ENCODE measurements at places on chromosomes 13 and 19. TPM values are rescaled to one million over a fixed set of nuclear protein-coding genes. Genes with fewer than 3 reads are reported as not detected.

ASF1B gene
- 24.0 TPM for total RNA-seq

ZNF470 gene
- 4.9 TPM for total RNA-seq

ZNF471 gene
- total RNA-seq: 2.3 TPM

CGB3 gene
- total RNA-seq: not detected

USHBP1 gene
- not detected for total RNA-seq

IL11 gene
- total RNA-seq: 6.9 TPM

FLT1 gene
- 6.2 TPM for total RNA-seq

CNN1 gene
- 37.0 TPM for total RNA-seq

KLF16 gene
- total RNA-seq: 4.5 TPM

ELANE gene
- not detected for total RNA-seq

FCER2 gene
- not detected for total RNA-seq

ZNF382 gene
- total RNA-seq: 6.8 TPM

KCNN4 gene
- 1.3 TPM for total RNA-seq

CYP4F2 gene
- total RNA-seq: not detected

CGB2 gene
- total RNA-seq: not detected

S1PR5 gene
- total RNA-seq: 0.12 TPM

C19orf73 gene
- total RNA-seq: 1.2 TPM

CRX gene
- not detected for total RNA-seq

OVOL3 gene
- not detected for total RNA-seq

FARP1 gene
- total RNA-seq: 34.0 TPM

CEACAM20 gene
- total RNA-seq: not detected

DCT gene
- 0.12 TPM for total RNA-seq

TTC9B gene
- not detected for total RNA-seq

TMEM91 gene
- total RNA-seq: 10.7 TPM

U2AF1L4 gene
- total RNA-seq: 6.1 TPM

TMPRSS9 gene
- not detected for total RNA-seq

PEAK3 gene
- not detected for total RNA-seq

ONECUT3 gene
- total RNA-seq: not detected

KIR3DL1 gene
- not detected for total RNA-seq

GIPR gene
- not detected for total RNA-seq

PRKCG gene
- total RNA-seq: not detected

ZNF880 gene
- total RNA-seq: 28.4 TPM

ZNF285 gene
- total RNA-seq: 3.1 TPM

ZNF565 gene
- 5.2 TPM for total RNA-seq

PRSS57 gene
- total RNA-seq: not detected

SMIM44 gene
- total RNA-seq: not detected

MADCAM1 gene
- not detected for total RNA-seq

CYP4F8 gene
- not detected for total RNA-seq

KIR2DL3 gene
- not detected for total RNA-seq

CAMSAP3 gene
- not detected for total RNA-seq

MKNK2 gene
- total RNA-seq: 68.3 TPM

TEX26 gene
- total RNA-seq: not detected

EDNRB gene
- total RNA-seq: 9.7 TPM

SLITRK6 gene
- 0.22 TPM for total RNA-seq

MRPS31 gene
- total RNA-seq: 26.7 TPM

ZNF93 gene
- 9.3 TPM for total RNA-seq

KCNRG gene
- 3.0 TPM for total RNA-seq

FUT2 gene
- not detected for total RNA-seq
